ENCODE measurements at places on chromosomes 2 and 18.
A peak's percentile ranks its signal among the peaks of the same experiment; 100 is the strongest.

- DNase-seq: no peak
Measured at GRCh38 chr2:112047537-112048235, 7.4 kb upstream of the TMEM87B start.

GRCh38 chr2:155825876-155826275 is 506.6 kb downstream of the NR4A2 start:
- no peak for DNase-seq

GRCh38 chr2:223908304-223908998 is 36.7 kb downstream of the WDFY1 start:
- DNase-seq: no peak

- no peak for DNase-seq
Measured at GRCh38 chr2:171655586-171655985, 31.7 kb upstream of the DYNC1I2 start.

- no peak for DNase-seq
Measured at GRCh38 chr2:182639971-182640370, 76.1 kb upstream of the DNAJC10 start.

GRCh38 chr2:234343372-234343771 is 153.5 kb downstream of the ARL4C start:
- no peak for DNase-seq

- DNase-seq: no peak
Measured at GRCh38 chr2:127324635-127325034, 30.7 kb upstream of the ERCC3 start.

GRCh38 chr2:230781130-230781797 is 68.6 kb downstream of the CAB39 start:
- DNase-seq: peak; percentile 45

DNA sequence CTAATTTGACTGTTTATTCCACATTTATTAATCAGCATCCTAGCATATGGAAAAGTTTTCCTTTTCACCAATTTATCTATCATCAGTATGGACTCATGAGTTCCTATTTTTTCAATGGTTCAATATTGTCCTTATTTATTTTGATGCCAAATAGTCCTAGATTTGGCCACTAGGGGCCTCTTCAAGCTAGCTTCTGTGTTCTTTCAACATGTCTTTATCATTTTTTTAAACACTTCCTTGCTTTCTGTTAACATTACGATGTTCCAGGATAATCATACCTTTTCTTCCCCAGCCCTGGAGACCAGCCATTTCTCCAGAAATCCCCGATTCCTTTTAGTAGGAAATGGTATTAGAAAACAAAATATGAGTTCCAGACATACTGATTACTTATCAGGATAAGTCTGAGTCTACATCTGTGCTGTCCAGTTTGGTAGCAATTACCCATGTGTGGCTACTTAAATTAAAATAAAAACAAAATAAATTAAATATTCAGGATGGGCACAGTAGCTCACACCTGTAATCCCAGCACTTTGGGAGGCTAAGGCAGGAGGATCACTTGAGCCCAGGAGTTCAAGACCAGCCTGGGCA is 70.6 kb downstream of the RPE start:
- no peak for DNase-seq

DNA sequence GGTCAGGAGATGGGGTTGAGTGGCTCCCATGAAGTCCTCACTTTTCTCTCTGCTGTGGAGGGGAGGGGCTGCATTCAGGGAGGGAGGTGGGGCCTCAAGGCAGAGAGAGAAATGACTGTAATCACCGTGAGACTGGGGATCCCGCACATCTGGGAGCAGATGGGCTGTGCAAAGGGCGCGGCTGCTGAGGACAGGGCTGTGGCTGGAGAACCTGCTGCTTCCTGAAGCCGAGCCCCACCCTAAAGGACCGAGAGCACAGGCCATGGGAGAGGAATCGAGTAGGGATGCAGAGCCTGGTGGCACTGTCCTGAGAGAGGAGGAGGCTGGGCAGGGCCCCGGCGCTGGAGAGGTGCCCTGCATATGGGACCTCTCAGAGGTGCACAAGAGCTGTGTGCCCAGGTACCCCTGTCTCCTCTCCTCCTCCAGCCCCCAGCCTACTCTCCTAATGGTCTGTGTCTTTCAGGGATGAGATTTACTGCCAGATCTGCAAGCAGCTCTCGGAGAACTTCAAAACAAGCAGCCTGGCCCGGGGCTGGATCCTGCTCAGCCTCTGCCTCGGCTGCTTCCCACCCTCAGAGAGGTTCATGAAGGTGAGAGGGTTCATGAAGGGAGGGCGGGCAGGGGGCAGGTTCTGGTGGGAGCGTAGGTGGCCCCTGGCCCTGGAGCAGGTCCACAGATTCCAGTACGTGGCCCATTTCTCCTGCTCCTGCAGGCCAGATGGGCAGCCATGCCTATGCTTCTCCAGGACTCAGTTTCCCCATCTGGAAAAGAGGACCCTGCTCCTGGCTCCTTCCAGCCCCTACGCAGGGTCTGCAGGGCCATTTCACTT is 25.9 kb upstream of the GPR17 start:
- peak; percentile 5 for DNase-seq

GRCh38 chr2:44932079-44932478 is 9.4 kb upstream of the SIX3 start:
- no peak for DNase-seq

DNA sequence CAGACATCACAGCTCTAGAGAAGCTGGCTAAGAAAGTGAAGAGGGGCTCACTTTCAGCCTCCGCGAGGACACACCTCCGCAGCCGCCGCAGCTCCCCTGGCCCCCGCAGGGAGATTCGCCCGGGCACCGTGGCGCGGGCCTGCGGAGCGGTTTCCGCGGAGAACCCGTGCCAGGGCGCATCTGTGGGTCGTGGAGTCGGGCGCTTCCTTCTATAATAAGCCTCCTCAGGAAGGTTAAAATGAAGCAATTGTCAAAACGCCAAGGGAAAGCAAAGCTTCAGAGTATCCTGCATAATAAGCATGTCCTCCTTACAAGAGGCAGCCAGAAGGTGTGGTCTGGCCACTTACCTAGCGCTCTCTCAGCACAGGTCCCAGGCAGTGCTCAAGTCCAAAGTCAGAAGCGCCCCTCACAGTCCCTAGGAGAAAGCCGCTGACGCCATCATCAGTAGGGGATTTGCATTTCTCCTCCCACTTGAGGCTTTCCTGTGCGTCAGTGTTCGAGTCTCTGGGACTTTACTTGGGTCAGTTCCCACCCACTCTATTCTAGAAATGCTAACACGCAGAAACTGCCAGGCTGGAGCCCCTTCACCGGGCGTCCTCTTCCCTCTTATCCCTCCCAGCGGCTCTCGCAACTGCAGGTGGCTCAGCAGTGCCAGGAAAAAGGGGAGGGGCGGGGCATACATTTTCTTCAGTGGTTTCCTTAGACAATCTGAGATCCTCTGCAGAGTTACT is at the start of gene STAT4:
Gene STAT4 (minus strand): TSS at position 395 of the 731 bp plus-strand sequence. CDS start 2,791 bp downstream, outside the sequence.
- peak; percentile 88 for DNase-seq

- DNase-seq: no peak
Measured at GRCh38 chr18:27954226-27954625, 222.7 kb downstream of the CDH2 start.

DNA sequence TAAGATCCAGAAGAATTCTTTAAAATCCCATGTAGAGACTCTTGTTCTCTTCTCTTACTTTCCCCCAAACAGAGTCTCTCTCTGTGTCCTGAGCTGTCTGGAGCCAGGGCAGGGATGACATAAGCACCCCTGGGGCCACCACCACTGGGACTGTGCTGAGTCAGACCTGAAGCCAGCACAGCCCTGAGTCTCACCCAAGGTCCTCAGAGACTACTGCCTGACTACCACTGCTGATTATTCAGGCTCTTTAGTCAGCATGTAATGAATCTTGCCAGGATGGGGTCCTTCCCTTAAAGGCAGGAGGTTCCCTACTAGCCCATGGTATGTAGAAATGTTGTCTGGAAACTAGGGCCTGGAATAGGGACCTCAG is 34.9 kb upstream of the DYNC1I2 start:
- DNase-seq: peak; percentile 13

DNA sequence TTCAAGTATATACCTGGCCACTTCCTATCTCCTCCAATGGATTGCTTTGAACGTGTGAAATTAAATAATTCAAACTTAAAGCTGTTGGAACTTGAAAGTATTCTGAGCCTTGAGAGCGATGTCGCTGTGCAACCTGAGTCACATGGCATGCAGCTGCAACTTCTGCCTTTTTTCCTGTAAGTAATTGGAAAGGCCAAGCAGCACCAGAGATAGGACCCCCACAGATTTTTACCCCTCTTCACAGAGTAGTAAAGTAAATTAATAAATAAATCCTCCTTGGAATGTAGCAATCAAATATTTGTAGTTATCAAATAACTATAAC is 3.2 kb upstream of the RNF149 start:
- no peak for DNase-seq
